Stimulated activated CD4-positive, alpha-beta T cell treated with anti-CD3 and anti-CD28 coated beads, Interleukin-4, amount 100 ng/mL, for 1 hour (primary cell): ENCODE measurements at places on chromosomes 12 and 14.
A peak's percentile ranks its signal among the peaks of the same experiment; 100 is the strongest.

GRCh38 chr12:49260571-49261363 is 4.1 kb upstream of the TUBA1C start:
- no peak for DNase-seq

- DNase-seq = no peak
These were observed 41.7 kb downstream of the ZFC3H1 start for GRCh38 chr12:71621938-71622337.

DNA sequence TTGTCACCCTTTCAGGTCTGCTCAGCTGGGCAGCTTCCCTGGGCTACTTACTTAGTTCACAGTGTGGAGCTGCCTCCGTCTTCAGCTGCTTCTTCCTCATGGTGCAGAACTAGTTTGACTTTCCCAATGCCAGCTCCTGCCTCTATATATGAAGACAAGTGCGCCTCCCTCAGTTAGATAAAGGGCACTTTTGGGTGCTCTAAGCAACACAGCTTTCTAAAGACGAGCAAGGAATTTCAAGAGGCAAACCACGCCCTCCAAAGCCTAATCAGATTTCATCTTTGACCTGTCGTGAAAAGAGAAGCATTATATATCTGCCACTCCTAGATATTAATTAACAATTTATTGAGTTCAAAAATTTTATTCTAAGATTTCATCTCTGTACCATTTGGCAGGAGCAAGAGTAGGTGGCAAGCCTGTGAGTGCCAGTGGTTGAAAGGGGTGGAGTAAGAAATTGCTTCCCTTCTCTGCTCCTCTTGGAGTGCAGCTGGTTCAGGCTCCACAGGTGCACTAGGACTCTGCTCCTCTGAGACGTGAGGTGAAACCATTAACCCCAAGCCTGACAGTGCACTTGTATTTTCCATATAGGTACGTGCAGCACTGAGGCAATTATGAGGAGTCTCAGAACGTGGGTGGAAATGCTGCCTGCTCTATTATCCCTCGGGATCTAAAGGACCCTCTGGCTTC is 2.1 kb upstream of the SLC11A2 start:
- DNase-seq = no peak

GRCh38 chr12:109557200-109557599 is 16.1 kb downstream of the MMAB start:
- no peak for DNase-seq

GRCh38 chr12:27422697-27423096 is 23.8 kb upstream of the SMCO2 start:
- DNase-seq = no peak

DNA sequence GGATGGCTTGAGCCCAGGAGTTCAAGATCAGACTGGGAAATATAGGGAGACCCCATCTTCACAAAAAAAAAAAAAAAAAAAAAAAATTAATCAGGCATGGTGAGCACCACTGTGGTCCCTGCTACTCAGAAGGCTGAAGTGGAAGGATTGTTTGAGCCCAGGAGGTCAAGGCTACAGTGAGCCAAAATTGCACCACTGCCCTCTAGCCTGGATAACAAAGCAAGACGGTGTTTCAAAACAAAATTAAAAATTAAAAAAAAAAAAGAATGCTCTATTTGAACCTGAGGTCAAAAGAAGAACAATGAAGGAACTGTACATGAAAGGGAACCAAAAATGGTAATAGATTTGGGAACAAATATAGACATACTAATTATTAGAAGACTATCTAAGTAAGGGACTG is 40.4 kb downstream of the BMP4 start:
- DNase-seq = no peak

DNA sequence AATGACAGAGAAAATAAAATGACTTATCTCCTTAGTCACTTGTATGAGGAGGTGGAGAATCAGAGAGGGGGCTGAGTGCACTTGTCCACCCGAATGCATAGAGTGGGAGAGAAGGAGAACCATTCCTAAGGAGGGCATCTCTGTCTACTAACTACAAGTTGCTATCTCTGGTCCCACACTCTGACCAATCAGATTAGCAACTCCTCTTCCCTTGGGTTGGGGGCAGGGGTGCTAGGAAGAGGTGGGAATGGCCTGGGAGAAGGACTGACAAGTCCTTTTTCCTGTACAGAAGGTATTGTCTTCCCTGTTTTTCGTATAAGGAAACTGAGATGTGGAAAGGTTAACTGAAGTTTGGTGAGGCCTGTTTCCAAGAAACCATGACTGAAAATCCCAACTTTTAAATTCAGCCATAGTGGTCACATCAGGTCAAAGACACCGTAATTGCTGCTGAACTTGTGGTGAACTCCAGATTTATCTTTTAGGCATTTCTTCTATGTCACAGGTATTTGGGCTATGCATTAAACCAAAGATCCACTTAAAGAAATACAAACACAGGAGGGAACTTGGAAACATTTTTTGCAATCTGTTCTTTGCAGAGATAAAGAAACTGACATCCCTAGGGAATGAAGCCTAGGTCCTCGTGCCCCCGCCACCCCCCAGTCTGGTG is 207.8 kb downstream of the CRADD start:
- DNase-seq = no peak

- no peak for DNase-seq
These were observed 1505.6 kb upstream of the FLRT2 start for GRCh38 chr14:84024231-84024820.

DNA sequence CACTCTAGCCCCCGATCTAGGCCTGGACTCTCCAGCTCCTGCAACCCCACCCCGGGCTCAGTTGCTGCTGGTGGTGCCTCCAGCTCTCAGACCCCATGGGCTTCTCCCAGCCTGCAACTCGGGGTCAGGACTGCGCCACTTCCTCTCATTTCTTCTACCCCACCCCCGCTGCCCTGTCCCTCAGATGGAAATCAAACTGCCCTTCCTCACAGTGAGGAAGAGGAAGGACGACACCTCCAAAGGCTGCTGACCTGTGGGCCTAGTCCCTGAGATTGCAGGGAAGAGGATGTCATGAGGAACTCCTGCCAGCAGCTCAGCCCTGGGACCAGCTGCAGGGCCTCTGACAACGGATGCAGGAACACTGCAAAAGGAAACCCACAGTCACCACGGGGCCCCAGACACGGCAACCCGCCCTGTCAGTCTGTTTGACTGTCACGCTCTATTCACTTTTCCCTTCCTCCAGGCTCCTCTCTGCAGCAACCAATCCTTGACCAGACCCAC is 29.3 kb upstream of the PNMA1 start:
- DNase-seq = peak; percentile 58

DNA sequence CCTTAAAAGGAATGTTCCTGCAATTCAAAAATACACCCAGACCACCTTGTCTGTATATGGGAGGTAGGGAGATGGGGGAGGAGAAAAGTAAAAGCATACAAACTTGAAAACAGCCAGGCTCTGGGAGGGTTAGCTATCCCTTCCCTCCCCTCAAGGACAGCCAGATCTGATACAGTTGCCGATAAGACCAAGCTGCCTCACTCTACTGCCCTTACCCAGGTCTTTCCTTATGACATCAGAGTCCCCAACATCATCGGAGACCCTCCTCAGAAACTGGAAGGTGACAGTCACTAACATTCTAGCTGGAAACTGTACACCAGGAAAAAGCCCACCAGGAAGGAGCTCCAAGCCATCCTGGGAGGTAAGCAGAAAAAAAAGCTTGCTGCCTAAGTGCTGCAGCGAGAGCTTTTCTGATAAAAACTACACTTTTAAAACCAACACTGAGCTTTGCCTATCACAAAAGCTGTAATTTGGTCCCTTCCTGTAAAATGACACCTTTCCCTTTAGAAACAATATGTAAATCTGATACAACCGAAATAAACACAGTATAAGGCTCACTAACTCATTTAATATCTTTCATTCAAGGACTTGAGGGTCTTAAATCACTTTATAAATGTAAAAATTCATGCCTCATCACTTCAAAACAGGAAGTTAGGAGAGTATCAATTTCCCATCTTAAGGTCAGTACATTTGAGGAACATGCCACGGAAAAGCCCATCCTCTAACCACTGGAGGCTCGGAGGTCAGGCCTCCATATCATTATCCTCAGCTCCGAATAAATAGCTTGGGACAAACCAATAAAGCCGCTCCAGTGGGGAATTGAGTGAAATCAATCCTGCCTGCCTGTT is 20.4 kb upstream of the PLEKHH1 start:
- no peak for DNase-seq

DNA sequence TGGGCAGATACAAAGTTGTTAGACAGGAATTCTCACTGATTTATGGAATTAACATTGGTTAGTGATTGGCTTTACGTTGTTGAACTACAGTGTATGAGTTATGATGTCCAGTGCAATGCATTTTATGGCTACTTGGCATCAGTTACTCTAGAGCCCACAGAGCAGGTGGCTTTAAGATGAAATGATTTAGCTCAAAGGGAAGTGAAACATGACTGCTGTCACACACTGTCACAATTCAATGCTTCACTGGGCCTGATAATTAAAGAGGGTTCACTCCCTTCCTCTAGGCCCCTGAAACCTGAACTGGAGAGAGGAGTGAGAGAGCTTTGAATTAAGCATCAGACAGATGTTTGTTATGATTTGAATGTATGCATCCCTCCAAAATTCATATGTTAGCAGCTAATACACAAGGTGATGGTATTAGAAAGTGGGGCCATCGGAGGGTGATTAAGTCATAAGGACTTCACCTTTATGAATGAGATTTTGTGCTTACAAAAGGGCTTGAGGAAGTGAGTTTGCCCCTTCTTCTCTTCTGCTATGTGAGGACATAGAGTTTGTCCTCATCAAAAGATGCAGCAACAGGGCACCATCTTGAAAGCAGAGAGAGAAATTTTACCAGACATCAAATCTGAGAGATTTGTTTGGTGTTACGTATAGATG is 175.8 kb upstream of the GRIN2B start:
- DNase-seq = no peak

GRCh38 chr12:72024613-72025012 is 86.0 kb downstream of the TPH2 start:
- DNase-seq = no peak

DNA sequence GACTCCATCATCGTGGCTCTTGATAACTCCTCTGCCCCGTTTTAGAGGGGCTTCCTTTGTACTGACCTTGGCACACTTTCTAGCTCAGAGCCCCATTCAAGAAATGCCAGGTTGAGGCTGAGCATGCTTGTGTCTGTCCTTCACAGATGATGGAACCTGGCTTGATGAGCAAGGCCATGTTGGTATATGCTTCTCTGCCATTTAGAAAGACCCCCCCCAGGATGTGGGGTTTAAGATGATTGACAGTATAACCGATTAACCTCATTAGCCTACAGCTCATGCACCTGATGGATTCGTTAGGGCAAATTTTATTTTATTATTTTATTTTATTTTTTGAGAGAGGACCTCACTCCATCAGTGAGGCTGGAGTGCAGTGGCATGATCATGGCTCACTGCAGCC is 21.0 kb downstream of the BATF start:
- no peak for DNase-seq

DNA sequence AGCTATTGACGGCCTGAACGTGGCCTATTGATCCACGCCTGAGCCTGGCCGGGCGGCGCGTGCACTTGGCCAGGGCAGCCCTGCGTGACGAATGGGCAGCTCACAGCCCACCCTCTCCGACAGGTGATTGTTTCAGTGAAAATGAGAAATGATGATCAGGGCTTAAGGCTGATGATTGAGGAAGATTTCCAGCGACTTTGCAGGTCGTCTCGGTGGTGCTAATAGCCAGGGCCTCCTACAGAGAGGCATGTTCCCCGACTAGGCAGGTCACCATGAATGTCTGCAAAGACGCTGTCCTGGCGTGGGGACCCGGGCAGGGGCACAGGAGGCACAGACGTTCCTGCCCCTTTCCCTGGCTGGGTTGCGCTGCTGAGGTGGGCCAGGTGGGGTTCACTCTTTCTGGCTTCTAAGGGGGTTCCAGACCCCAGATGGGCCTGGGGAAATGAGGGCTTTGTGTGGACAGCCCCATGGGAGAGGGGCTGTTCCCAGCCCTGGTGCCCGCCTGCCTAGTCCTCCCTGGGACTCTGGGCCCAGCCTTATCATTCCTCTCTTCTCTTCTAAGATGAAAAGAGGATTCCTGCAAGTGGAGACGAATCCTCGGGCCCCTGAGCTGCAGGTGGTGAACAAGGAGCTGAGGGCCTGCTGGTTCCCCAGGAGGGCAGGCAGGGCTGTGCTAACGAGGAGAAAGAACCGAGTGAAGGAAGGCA is 157.4 kb downstream of the KIF26A start:
- DNase-seq = no peak

- DNase-seq = no peak
These were observed 37.7 kb downstream of the CCDC175 start for GRCh38 chr14:59538936-59539335.

DNA sequence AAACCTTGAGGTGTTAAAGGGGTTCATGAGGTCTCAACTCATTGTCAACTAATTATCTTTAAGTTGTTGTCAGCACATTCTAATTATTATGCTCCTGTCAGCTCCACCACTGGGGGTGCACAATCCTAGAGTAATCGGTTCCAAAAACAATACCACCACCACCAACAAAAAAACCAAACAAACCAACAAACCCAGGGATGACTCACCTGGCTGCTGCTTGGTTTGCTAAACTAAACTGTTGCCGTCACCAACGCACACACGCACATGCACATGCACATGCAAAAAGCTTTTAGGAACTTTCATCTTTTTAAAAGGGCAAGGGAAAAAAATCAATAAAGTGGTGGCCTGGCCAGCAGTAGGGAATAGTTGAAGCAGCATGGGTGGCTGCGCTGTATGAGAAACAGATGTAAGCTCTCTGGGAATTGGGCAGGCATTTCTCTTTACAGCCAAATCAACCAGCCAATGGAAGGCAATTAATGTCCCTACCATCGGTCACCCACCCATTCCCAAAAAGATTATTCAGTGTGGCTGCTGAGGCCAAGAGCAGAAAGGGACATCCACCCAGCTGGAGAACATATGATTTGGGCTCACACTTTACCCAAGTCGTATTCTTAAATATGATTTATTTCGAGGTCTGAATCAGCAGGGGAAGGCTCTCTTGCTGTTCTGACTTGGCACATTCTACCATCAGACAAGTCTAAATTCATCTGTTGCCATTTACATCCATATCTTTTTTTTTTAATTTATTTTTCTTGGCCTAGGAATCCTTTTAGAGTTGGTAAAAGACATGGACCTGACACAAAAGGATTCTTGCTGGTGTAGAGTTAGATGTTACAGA is 20.0 kb downstream of the TMEM30B start:
- no peak for DNase-seq

DNA sequence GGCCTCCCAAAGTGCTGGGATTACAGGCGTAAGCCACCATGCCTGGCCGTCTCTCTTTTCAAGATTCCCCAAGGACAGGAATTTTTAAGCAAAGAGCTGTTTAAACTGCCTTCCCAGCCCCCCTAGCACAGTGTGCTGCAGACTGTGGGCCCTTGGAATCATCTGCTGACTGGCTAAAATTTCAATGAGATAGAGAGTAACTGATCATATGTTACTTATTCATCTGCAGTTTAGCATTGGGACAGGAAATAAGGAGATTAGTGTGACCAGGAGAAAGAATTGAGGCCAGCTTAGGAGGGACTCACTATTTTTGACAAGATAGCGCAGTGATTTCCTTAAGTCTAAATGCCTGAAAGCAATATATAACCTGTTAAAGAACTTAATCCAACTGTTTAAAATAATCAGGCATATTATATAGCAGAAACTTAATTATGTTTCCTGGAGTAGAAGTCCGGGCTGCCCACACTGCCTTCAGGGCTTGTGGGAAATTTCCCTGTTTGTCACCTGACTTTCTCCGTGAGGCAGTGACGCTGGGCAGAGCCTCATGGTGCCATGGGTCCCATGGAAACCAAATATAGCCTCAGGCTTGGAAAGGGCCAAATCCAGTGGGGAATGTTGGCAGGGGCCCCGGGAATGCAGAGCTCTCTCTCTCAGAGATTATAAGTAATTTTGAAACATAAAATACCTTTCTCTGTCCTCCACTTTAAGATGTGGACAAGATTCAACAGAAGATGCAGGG is 22.8 kb upstream of the CEBPE start:
- no peak for DNase-seq

- no peak for DNase-seq
These were observed 192.3 kb downstream of the TRHDE start for GRCh38 chr12:72464471-72464870.

- DNase-seq = no peak
These were observed 167.0 kb upstream of the FOXG1 start for GRCh38 chr14:28599605-28600004.
